Pulmonary artery endothelial cell (primary cell): ENCODE measurements at places on chromosomes 12 and 14. TPM values are rescaled to one million over a fixed set of nuclear protein-coding genes. Genes with fewer than 3 reads are reported as not detected.

Gene CD69
- total RNA-seq, result 0.14 and 0.20 TPM in 2 replicates

Gene TAS2R7
- not detected in 2 replicates for total RNA-seq

Gene ABCC9
- under 0.01 TPM in 1 of 2 replicates, not detected in the other for total RNA-seq

Gene GCN1
- total RNA-seq, result 99.0 and 108 TPM in 2 replicates

Gene EPS8
- total RNA-seq, result 35.0 and 45.1 TPM in 2 replicates

Gene AQP6
- 0.04 TPM in 1 of 2 replicates, not detected in the other for total RNA-seq

Gene DENND5B
- 7.8 and 10.8 TPM in 2 replicates for total RNA-seq

Gene TAS2R42
- total RNA-seq, result not detected in 2 replicates

Gene GMFB
- 55.9 and 78.9 TPM in 2 replicates for total RNA-seq

Gene GARIN6
- total RNA-seq, result not detected in 2 replicates

Gene HCAR3
- total RNA-seq, result not detected in 2 replicates

Gene MYH7
- not detected in 2 replicates for total RNA-seq

Gene RIPK3
- 3.7 and 3.9 TPM in 2 replicates for total RNA-seq

Gene KSR2
- total RNA-seq, result 0.42 and 0.99 TPM in 2 replicates

Gene KCNC2
- total RNA-seq, result not detected in 2 replicates
